ENCODE measurements at places on chromosomes 16 and 17.

- no peak for DNase-seq
These were observed 99.9 kb upstream of the CCL2 start for GRCh38 chr17:34154961-34155730.

GRCh38 chr16:56345406-56346050, 79.8 kb downstream of the AMFR start:
- DNase-seq, result no peak

GRCh38 chr17:65312718-65313377, 175.7 kb downstream of the RGS9 start:
- no peak for DNase-seq

DNA sequence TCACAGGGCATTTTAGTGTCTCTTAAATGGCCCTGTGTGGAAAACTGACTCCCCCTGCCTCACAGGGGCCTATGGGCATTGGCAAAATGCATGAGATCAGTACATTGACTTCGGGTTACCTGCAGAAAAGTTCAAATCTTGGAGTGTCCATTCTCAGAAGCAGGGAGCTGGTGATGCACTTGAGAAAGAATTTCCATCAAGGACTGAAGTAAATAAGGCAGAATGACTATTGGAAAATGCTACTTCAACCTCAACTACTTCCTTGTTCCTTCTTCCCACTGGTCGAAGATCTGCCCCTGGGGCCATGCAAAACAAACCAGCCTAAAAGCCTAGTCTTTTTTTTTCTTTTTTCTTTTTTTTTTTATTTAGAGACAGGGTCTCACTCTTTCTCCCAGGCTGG, 13.8 kb upstream of the GSDMA start:
- DNase-seq, result no peak

- DNase-seq, result no peak
These were observed 12.6 kb downstream of the KCTD2 start for GRCh38 chr17:75059369-75060345.

- DNase-seq, result no peak
These were observed 4.7 kb upstream of the CNOT1 start for GRCh38 chr16:58634265-58634802.

GRCh38 chr17:50133028-50133768, 3.2 kb upstream of the SAMD14 start:
- DNase-seq, result no peak

Data from GF-D8 (cell line).